ENCODE measurements at places on chromosomes 2 and 18.

DNA sequence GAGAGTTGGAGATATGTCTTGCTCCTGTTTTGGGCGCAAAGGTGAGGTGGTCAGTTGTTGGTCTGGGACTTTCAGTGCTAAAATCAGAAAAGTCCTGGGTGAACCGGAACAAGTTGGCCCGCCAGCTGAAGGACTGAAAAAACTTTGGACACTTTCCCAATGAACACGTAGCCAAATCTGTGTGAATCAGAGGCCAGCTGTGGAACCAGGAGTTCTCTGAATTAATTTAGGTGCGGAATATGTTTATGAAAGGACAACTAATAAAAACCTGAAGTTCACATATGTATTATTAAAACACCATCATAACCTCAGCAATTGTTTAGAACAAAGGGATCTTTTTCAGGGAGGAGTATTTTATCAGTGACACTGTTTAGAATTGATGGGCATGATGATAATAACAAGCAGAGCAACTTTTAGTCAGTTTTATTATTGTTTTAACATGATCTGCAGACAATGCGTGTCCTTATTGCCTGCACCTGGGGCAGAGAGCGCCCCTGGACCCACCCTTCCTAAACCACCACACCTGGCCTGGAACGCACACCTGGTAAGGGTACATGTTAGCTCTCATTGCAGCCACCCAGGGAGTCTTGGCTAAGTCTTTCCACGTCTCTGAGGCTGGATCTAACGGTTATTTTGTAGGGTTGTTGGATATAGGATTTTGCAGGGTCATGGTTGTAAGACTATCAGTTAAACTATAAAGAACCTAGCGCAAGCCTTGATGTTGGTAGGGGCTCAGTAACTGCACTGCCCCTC, 9.9 kb upstream of the ODC1 start:
- DNase-seq = no peak

DNA sequence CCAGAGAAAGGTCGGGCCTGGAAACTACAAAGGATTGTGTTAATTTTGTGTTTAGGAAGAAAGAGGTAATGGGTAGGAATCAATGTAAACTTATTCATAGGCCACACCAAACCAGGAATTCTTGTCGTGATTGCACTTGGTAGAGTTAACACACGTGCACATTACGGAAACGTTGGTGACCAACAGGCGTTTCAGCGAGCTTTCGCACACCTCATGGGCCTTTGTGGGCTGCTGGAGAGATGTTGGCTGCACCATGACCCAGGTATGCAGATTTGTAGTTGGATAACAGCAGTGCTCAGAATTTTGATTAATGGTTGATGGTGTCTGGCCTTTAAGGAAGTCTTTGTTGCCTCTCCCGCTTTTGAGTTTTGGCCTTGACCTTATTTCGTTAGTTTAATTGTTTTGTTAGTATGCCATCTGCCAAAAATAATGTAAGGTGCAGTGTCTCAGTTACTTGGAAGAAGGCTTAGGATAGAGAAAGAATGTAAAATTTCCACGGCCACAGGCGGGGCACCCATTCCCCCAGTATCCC, 1.9 kb downstream of the ZNF236 start:
- no peak for DNase-seq

DNA sequence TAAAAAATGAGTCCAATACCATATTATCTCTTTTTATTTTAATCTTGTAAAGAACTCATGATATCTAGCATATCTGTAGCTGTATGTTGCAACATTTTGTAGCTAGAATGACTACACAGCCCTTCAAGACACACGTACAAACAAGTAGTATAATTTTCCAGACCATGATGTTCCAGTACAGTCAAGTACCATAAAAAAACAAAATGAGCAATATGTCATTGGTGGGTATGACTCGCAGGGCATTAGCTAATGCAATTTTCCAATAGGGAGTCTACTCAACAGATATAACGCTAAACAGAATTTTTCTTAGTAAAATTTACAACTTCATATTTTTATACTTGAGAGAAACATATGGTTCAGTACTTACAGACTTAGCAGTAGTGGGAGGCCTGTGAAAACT, 53.6 kb upstream of the UGP2 start:
- DNase-seq = no peak

DNA sequence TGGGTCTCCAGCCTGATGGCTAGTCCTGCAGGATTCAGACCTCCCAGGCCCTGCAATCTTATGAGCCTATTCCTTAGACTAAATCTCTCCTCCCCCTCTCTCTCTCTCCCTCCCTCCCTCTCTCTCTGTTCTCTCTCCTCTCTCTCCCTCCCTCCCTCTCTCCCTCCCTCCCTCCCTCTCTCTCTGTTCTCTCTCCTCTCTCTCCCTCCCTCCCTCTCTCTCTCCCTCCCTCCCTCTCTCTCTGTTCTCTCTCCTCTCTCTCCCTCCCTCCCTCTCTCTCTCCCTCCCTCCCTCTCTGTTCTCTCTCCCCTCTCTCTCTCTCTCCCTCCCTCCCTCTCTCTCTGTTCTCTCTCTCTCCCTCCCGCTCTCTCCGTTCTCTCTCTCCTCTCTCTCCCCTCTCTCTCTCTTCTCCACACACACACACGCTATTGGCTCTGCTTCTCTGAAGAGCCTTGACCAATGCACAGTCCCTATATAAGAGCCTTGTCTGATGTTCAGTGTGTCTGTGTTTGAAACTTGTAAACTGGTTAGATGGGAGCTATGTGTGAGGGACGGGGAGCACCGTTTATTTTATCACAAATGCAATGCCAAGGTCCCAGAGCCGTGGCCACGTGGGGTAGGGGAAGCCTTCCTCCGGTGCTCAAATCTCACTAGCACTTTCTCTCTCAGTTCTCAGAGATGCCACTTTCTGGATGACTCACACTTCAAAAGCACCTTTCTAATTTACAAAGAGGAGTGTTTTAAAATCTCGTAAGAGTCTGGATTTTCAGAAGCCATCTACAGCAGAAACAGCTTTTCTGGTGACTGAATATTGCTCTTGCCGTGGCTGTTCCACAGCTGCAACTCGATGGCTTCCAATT, 9.4 kb upstream of the PRLH start:
- DNase-seq = no peak

DNA sequence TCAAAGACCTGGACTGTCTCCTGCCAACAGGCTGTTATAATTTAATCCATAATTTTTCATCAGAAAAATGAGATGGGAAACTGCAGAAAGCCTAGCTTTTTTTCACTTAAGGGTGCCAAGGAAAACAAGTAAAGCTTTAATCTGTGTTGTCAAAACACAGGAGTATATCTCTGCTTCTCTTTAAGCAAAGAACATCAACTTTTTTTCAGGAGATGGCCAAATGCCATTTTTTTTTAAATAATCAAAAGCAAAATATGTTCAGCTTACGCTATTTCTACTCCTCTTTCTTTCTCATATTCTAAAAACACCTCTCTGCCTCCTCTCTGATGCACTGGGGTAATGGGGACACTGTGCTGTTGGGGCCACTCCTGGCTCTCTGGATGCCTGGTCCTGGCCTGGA, 73.1 kb upstream of the NXPH2 start:
- DNase-seq = no peak

DNA sequence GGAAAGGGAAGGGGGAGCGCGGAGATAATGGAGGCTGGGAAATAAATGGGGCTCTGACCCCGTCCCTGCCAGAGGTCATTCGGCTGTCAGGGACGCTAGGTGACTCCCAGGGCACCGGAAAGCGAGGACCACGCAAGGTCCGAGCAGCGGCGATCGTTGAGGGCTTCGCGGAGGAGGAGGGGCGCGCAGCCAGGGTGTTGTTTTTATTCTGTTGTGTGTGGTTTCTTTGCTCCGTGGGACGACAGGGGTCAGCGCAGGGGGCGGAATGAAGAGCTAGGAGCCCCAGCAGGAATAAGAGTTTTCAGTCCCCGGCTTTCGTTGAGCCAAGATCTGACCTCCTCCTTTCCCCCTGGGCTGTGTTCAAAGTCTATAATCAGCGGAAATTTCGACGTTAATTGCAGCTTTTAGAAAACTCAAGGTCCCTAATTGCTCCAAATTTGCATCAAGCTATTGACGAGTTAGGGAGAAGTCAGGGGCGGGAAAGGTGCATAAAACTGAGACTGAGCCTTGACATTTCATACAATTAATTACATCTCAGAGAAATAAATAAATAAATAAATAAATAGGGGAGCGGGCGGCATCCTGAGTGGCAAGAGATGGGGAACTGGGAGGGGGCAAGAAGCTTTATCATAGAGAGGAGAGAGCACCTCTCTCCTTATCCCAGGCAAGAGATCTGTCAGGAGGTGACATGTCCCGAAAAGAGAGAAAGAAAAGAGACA, 2.2 kb downstream of the GAD1 start:
- DNase-seq = no peak

- no peak for DNase-seq
Measured at GRCh38 chr18:3791238-3791637, 341.3 kb downstream of the TGIF1 start.

DNA sequence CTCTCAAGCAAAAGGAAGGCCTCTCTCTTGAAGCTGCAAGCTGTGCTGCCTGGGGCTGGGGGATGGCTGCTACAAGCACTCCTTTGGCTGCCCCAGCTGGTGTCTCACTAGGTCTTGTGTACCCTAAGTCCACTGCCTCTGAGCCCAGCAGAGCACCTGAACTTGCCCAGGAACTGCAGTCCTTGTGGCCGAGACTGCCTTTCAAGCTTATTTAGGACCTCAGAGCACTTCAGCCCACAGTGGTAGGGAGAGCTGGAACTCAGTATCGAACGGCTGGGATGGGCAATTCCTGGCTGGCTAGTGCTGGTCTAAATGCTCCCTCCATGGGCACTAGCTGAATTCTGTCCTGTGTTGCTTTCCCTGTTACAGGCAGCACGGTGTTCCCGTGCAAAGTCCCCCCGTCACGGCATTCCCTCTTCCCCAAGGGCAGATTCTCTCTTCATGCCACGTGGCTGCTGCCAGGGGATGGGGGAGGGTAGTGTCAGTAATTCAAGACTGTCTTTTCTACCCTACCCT, 25.9 kb downstream of the STPG4 start:
- DNase-seq = no peak

DNA sequence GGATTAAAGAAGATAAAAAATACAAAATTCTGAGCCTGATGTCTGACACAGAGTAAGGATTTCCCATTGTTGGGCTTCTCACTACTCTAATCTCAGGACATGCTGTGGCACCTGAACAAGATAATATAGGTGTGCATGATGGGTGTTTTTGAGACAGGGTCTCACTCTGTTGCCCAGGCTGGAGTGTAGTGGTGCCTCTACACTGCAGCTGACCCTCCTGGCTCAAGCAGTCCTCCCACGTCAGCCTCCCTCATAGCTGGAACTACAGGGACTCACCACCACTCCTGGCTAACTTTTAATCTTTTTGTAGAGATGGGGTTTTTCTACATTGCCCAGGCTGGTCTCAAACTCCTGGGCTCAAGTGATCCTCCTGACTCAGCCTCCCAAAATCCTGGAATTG, 32.9 kb downstream of the SOX11 start:
- DNase-seq = no peak

- DNase-seq = no peak
Measured at GRCh38 chr2:168939918-168940317, 38.8 kb downstream of the G6PC2 start.

DNA sequence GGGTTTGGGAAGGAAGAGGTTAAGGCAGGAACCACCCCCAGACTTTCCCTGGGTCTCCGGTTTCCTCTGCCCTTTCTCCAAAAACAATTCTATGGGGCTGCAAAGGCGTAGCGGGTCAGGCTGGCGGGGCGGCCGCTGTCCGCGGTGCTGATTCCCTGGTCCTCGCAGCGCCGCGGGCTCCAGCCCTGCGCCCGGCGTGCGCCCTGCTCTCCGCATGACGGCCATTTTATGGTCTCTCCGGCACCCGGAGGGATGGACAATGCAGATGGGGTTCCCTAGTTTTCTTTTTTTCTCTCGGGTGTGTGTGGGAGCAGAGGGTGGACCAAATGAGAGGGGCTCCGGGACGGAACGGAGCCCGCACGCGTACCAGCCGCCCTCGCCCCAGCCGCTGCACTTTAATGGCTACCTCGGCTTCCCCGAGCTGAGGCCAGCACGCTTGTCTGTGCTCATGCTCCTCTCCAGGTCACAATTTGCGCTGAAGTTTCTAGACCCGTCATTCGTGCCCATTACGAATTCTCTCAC, 1.6 kb downstream of the ST8SIA3 start:
- DNase-seq = no peak

DNA sequence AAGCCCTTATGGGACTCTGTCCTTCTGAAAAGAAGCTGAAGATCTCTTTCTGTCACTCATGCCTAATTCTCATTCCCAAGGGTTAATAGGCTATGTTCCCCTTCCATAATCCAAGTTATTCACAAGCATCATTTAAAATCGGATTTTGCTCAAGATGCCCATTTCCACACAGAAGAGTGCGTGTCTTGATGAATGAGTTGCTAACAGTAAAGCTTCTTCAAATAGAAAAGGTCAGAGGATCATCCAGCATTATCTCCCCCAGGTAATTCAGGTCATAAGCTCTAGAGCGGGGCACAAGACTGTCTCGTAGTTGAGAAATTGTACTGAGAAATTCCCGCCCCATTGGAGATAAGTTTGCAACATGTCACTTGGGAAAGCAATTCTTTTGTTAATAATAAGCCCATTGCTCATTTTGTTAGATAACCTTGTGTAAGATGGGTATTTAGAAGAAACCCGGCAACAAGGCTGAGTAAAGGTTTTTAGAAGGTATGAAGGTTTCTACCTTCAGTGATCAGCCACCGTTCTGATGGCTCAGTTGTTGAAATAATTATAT, 290.7 kb upstream of the EPAS1 start:
- DNase-seq = no peak

GRCh38 chr18:79771446-79772107, 26.2 kb upstream of the KCNG2 start:
- no peak for DNase-seq

DNA sequence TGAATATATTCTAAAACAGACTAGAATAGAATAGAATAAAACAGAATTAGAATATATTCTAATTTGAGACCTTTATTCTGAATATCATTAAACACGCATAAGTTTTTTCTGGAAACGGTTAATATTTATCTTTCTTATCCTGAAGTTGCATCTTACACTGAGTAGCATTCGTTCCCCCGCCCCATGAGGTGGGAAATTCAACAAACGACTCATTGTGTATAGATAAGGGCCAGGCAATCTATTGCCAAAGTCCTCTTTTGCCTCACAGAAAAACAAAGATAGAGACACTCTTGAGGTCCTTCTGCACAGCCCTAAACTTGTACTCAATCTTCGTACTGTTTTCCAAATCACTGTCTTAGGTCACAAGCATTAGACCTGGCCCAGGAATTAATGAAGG, 98.1 kb downstream of the COL6A3 start:
- no peak for DNase-seq

- DNase-seq = no peak
Measured at GRCh38 chr2:67037655-67038054, 359.5 kb upstream of the ETAA1 start.
